GM12865 (cell line): ENCODE measurements at places on chromosomes 11 and 22.

- DNase-seq = no peak
Observed at GRCh38 chr11:17696741-17697140, 22.6 kb upstream of the MYOD1 start.

DNA sequence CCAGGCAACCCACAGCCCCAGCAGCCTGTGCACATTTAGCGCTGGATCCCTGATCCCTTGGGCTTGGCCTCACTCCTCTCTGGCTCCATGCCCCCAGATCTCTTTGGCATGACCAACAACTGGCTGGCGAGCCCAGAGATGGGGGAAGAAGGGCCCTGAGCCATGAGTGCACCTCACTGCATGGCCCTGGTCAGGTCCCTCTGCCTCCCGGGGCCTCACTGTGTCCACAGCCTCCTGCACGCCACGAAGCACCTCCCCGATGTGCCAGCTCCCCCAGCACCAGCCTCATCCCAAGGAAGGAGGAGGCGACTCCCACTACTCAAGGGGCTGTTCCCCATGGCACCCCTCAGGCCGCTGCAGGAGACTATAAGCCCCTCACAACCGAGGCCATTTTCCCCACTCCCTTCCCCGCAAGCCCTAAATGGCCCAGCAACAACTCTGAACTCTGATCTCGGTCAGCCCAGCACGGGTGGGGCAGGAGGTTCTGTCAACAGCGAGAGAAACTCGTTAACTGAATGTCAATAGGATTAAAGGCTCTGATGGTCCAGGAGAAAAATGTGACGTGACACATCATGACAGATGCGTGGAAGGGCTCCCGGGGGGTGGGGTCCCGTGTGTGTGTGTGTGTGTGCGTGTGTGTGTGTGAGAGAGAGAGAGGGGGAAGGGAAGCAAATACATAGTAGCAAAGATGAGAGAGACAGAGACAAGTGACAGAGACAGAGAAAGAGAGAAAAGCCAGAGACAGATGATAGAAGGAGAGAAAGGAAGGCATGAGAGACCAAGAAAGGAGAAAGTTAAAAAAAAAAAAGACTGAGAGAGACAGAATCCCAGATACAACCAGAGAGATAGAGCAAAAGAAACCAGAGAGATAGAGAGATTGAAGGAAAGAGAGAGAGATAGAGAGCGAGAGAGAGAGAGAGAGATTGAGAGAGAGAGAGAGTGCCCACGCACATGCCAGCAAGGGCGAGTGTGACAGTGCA, 28.4 kb upstream of the SYT7 start:
- DNase-seq = no peak

DNA sequence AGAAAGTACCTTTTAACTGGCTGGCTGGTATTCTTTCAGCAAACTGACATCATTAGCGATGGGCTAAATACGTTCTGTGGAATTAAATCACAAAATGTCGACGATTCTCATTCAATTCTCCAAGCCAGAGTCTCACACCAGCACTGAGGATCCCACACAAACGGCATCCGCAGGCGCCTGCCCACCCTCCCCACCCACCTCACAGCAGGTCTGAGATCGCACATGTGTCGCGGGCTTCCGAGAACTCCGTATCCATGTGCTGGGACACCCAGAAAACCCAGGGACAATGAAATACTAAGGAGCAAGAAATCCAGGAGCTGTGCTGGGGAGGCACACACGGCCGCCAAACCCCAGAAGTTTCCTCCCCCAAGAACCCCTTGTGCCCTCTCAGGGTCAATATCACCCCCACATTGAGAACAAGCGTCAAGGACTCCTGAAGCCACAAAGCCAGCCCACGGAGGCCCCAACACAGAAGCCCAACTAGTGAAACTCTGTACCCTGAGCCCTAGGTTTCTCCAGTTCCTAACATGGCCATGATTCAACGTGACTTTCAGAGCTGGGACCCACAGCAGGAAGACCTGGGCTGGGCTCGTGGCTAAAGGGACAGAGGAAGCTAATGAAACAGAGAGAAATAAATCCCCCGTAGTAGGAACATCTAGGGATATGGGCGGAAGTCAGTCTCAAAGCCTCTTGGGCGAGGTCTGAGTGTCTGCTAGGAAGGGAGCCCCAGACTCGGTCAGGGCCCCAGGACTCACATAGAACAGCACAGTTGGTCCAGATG, 8.0 kb downstream of the TOLLIP start:
- no peak for DNase-seq

GRCh38 chr11:6608726-6609501, 3.1 kb downstream of the TAF10 start:
- no peak for DNase-seq

DNA sequence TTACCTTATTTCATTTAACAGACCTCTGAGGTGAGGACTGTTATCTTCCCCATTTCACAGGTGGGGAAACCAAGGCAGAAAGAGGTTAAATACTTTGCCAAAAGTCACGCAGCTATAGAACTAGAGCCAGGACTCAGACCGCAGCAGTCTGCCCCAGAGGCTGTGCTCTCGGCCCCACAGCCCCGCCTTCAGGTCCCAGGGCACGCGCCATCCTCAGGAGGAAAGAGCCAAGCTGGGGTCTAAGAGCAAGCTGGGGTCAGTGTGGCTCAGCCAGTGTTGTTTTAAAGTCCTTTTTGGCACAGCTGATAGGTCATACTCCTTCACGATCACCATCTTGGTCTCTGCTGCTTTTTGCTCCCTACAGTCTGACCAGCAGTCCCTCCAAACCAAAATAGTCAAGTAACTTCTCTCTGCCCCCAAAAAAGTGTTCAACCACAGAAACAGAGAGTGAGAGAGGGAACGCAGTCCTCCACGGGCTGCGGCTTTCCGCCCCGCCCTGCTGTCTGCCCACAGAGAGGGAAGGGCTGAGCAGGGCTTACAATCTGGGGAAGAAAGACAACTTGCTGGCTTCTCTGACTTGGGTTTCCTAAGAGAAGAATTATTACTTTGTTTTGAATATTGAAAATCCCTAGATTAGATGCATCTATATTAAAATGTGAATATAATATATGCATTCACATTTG, 137.2 kb upstream of the OPCML start:
- no peak for DNase-seq

GRCh38 chr11:46972343-46972742, 35.8 kb downstream of the CSTPP1 start:
- no peak for DNase-seq

- DNase-seq = no peak
Observed at GRCh38 chr22:23262518-23263332, 82.4 kb downstream of the BCR start.

GRCh38 chr11:45939836-45940235, 17.4 kb downstream of the LARGE2 start:
- no peak for DNase-seq

GRCh38 chr22:41517172-41518047, 26.9 kb downstream of the POLR3H start:
- DNase-seq = peak; percentile 37

DNA sequence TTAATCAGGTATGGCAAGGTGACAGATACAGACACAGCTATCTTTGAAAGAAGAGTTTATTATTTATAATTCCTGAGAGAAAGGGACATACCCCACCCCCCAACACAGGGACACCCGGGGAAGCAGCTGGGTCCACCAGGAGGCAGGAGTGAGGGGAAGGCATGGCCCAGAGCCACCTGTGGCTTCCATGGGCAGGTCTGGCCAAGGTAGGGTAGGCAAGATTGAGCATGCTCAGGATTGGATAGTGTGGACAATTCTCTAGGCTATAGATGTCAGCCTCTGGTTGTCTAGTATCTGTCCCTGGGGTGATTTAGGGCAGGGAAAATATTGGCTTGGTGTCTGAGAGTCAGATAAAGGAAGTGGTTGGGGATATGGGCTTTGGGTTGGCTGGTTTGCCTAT, 27.5 kb upstream of the SMIM35 start:
- DNase-seq = no peak

DNA sequence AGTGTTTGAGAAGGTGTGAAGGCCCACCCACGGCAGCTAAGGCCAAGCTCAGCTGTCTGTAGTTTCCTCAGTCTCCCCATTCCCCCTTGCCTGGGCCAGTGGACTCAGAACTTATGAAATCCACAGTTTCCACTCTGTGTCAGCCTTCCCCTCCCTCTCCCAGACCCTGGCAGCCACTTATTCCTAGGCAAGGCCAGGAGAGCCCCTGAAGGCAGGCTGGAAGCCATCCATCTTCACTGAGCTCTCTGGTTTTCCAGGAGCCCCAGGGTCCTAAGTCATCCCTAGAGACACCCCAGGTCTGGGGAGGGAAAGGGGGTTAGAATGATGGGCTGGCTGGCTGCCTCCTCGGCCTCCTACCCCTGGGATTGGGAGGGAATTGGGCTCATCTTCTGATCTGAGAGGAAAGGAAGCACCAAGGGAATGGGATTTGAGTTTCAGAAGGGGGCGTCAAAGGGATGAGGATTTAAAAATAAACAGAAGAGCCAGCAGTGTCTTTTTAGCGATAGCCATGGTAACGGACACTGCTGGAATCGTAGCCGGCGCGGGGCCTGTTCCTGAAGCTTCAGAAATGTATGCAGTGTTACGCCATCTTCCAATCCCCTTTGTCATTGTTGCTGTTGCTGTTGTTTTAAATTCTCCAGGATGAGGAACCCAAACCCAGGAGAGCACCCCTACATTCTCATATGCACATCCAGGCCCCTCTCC, 561.1 kb upstream of the CADM1 start:
- no peak for DNase-seq
